ENCODE measurements at places on chromosomes 11 and 22.
A peak's percentile ranks its signal among the peaks of the same experiment; 100 is the strongest.

GRCh38 chr11:86183694-86184093 lies 60.9 kb upstream of the EED start:
- DNase-seq, result peak; percentile 65

DNA sequence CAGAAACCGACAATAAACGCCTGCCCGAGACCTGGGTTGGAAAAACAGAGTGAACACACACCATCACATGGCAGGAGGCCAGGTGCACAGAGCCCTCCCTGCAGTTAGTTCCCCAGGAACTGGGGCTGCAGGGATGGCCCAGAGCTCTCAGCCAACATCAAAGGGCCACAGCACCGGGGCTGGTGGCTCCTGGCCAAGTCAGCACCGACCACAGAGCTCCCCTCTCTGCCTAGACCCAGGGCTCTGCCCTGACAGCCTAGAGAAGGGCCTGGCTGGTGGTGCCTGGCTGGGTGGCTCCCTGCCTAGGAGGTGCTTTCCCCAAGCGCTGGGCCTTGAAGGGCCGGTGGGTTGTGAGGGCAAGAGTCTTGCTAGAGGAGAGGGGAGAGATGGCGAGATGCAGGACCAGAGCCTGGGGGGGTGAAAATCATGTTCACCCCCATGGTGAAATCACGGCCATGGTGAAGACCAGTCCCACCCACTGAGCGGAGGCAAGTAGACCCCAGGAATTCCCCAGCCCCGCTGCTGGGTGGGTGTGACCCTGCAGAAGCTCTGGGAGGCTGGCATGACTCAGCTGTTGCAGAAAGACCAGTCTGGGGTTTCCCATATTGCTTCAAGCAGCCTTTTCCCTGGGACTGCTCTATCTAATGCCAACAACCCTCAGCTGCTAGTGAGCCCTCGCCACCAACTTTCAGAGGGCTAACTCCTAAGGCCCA lies 7.2 kb upstream of the BID start:
- peak; percentile 81 for DNase-seq

DNA sequence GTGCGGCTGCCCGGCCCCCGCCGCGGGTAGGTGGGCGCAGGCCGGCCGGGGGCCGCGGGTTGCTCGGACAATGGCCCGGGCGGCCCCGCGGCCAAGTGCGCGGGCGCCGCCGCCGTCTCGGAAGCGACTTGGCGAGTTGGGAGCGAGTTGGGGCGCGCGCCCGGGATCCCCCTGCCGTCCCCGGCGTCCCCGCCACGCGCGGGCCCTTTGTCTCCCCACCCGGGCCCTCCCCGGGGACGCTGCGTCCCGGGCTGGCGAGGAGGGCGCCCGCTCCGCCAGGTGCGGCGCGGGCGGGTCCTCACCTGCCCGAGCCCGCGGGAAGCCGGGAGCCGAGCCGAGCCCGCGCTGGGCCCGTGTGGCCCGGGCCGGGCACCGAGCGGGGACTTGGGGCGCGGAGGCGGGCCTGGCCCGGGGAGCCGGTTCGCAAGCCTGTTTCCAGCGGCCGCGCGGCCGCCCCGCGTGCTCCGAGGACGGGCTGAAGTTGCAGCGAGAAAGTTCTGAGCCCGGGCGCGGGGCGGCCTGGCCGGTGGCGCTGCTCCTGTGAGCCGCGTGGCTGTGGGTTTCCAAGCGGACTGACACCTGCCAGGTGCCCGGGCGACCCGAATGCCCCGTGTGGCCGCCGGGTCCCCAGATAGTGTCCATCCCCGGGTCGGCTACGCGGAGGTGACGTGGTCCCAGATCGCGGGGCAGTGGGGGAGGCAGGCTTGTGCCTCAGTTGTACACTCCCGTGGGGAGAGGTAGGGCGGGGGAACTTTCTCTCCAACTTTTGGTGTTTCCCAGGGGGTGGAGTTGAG lies 586 bp downstream of the LRP5 start:
- DNase-seq, result peak; percentile 31

GRCh38 chr22:30371981-30372380 lies 15.2 kb downstream of the CCDC157 start:
- no peak for DNase-seq

- no peak for DNase-seq
Measured at GRCh38 chr22:25536589-25536988, 27.9 kb upstream of the GRK3 start.

DNA sequence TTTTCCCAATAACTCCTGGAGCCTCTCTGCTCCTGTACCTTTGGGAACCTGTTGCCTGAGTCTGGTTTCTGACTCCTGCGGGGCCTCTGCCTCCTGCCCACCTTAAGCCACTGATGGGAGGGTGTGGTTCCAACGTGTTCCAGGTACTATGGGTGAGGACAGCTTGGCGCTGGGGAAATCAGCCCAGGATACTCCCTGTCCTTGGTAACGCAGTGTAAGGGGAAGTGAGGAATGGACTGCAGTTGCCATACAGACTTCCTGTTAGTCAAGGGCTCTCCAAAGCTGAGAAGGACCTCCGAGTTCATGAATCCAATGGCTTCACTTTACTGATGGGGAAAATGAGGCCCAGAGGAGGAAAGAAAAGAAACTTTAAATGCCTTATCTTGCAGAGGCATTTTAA lies 1.2 kb upstream of the MARK2 start:
- peak; percentile 22 for DNase-seq

- DNase-seq, result no peak
Measured at GRCh38 chr11:12133547-12134235, 23.3 kb downstream of the MICAL2 start.

GRCh38 chr11:19368726-19369375 lies 128.1 kb upstream of the E2F8 start:
- DNase-seq, result peak; percentile 41

Data from ELR (cell line).